Ovary (tissue), 10 donors: ENCODE measurements at places on chromosomes 3 and 15. TPM values are rescaled to one million over a fixed set of nuclear protein-coding genes. Genes with fewer than 3 reads are reported as not detected.

- H3K27ac ChIP-seq: no peak within 1 kb of the TSS
- H3K4me3 ChIP-seq: peak within 1 kb of the TSS; percentile 23
- H3K36me3 ChIP-seq: no peaks in the 10 kb centered on the region
- DNase-seq: peak; percentile 45
- peaks cover 13% of the 10 kb centered on the region for H3K4me1 ChIP-seq
These were observed at the start of gene CAMK2N2 for GRCh38 chr3:184261270-184261853. Gene CAMK2N2, minus strand, starts transcription at chr3:184261553. Its CDS starts 268 bp downstream, at chr3:184261285.

GRCh38 chr3:59558906-59559720 lies 509.3 kb upstream of the CFAP20DC start:
- no peak overlapping the region for H3K4me3 ChIP-seq
- H3K27ac ChIP-seq: no peak overlapping the region
- no peak for DNase-seq
- H3K27me3 ChIP-seq: no peaks in the 10 kb centered on the region
- H3K36me3 ChIP-seq: no peaks in the 10 kb centered on the region

- no peak for DNase-seq
- H3K4me3 ChIP-seq: peak overlapping the region; percentile 45
- no peak overlapping the region for H3K27ac ChIP-seq
These were observed 53.6 kb downstream of the FEZF2 start for GRCh38 chr3:62319570-62320243.

DNA sequence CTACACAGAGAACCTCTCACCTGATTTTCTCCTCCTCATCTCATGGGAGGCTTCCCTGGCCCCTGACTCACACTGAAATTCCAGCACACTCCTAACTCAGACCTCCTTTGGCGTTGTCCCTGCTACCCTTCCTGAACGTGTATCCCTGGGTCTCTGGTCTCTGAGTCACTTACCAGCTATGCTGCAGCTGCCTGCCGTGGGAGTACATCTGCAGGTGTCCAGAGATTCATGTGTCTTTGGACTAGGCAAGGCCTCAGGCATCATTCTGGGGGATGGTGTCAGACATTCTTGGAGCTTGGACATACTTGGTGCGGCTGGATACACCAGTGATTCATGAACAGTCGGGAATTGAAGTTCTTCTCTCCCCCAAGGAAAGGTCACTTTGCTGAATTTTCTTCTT lies 148.8 kb upstream of the TRIM42 start:
- DNase-seq: no peak
- H3K27ac ChIP-seq: no peak overlapping the region
- H3K36me3 ChIP-seq: no peaks in the 10 kb centered on the region
- H3K27me3 ChIP-seq: no peaks in the 10 kb centered on the region

- H3K4me1 ChIP-seq: peaks cover 5% of the 10 kb centered on the region
- peak within 1 kb of the TSS; percentile 57 for H3K4me3 ChIP-seq
- no peaks in the 10 kb centered on the region for H3K36me3 ChIP-seq
- H3K27ac ChIP-seq: peak within 1 kb of the TSS; percentile 80
These were observed at the start of gene ARHGAP31 for GRCh38 chr3:119293871-119294695. Gene ARHGAP31, plus strand, starts transcription at chr3:119294383. Its CDS starts 522 bp downstream, at chr3:119294905.

DNA sequence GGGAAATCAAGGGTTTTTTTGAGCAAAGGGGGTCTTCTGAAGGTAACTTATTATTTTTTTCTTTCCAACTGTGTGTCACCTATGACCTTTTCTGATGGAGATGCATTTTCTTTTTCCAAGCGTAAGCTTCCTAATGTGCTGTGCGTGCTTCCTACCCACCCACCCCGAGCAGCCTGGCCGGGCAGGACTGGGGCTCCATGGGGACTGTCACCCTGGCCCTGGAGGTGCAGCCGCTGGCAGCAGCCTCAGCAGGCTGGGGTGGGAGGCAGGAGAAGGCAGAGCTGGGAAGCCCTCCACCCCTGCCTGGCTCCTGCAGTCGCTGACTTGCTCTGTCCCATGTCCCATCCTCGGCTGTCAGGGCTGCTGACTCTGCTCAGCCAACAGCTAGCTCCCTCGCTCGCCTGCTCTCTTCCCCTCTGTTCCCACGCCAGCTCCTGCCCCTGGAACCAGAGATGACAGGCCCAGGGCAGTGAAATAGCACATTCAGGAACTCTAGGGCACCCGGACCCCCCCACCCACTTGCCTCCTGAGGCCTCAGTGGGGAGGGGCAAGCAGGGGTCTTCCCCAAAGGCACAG lies 21.4 kb downstream of the IDH2 start:
- H3K27me3 ChIP-seq: no peaks in the 10 kb centered on the region
- no peaks in the 10 kb centered on the region for H3K4me1 ChIP-seq
- no peak for DNase-seq
- no peak overlapping the region for H3K27ac ChIP-seq
- no peak overlapping the region for H3K4me3 ChIP-seq

SST gene
- 0.16 TPM for polyA plus RNA-seq

SQOR gene
- polyA plus RNA-seq: 35.1 TPM

DNA sequence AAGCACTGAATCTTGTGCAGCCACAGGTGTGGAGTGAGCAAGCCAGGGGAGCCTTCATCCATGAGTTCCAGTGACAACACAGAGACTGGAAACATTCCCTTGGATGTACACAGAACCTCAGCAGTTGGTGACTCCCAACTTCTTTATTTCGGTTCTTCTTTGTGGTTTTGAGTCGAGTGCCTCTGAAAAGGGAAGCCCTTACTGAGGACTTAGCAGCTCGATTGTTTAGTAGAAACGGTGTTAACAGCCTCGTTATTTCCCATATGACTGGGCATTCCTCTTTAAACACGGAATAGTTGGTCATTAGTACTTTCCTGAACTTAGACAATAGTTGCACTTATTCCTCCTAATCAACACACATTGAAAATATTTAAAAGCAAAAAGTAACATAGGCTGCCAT lies 7.7 kb downstream of the SLCO3A1 start:
- no peaks in the 10 kb centered on the region for H3K36me3 ChIP-seq
- no peak overlapping the region for H3K27ac ChIP-seq
- no peak overlapping the region for H3K4me3 ChIP-seq
- H3K27me3 ChIP-seq: no peaks in the 10 kb centered on the region

DNA sequence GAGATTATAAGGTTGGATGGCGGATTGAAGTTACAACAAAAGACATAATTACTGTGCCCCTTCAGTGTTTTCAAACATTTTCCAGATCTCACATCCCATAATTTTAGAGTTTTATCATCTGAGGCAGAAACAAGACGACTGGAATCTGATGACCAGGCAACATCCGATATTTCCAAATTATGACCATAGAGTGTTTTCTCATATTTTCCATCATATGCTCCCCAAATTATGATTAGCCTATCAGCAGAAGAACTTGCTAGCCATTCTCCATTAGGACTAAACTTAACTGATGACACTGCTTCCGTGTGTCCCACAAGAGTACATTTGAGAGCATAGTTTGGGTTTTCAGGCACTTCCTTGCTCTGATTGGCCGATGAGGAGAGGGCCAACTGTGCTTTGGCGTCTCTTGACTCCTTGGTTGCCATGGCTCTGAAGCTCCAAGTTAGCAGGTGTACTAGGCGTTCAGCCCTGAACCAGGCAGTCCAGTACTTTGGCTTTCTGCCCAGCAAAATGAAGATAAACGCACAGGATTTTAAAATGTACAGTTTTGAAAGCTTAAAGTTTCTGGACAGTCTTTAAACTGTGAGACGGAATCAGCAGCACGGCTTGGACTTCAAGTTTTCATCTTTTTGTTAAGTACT lies 638 bp downstream of the WDR5B start:
- no peaks in the 10 kb centered on the region for H3K27me3 ChIP-seq
- peak overlapping the region; percentile 85 for H3K27ac ChIP-seq
- peaks cover 5% of the 10 kb centered on the region for H3K4me1 ChIP-seq
- DNase-seq: no peak

DNA sequence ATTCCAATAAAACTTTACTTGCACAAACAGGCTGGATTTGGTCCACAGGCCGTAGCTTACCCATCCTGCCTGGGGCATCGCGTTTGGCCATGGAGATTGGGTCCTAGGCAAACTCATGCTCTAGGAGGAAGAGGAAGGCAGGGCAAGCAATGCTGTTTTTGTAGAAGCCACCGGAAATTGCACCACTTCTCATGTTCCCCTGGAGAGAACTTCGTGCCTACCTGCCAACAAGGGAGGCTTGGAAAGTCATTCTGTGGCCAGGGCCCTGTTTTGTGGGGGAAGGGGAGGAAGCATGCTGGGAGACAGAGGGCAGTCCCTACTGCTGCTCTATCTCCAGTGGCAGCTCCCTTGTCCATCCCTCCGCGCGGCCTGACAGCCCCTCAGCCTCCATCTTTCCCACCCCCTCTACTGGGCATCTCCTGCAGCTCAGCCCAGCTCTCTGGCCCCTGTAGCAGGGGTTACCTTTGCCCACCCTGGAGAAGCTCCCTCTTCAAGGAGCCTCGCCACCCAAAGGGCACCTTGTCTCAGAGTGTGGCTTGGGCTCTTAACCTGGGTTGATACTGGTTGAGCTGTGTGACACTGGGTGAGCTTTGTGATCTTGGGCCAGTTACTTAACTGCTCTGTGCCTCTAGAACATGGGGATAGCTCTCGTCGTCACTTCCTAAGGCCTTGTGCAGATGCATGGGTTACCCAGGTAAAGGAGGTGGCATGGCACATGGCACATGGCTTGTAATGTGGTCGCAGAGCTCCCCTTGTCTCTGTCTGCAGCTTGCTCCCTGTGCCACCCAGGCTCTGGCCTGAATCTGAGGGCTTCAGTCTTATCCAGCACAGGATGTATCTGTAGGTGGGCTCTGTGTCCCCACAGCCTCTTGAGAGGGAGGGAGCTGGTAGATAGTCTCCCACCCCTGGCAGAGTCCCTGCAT lies 6.1 kb downstream of the ABTB1 start:
- H3K4me1 ChIP-seq: no peaks in the 10 kb centered on the region
- H3K27me3 ChIP-seq: no peaks in the 10 kb centered on the region
- H3K36me3 ChIP-seq: no peaks in the 10 kb centered on the region
- DNase-seq: peak; percentile 11
- no peak overlapping the region for H3K4me3 ChIP-seq
- H3K27ac ChIP-seq: no peak overlapping the region

CPEB1 gene
- polyA plus RNA-seq: 6.7 TPM

GRCh38 chr3:169809230-169809795 lies 3.4 kb upstream of the LRRIQ4 start:
- H3K27me3 ChIP-seq: no peaks in the 10 kb centered on the region
- no peak overlapping the region for H3K27ac ChIP-seq
- no peaks in the 10 kb centered on the region for H3K36me3 ChIP-seq
- no peak for DNase-seq

GRCh38 chr3:46490338-46491084 lies 7.3 kb upstream of the RTP3 start:
- H3K36me3 ChIP-seq: no peaks in the 10 kb centered on the region
- H3K27ac ChIP-seq: no peak overlapping the region
- DNase-seq: no peak
- no peaks in the 10 kb centered on the region for H3K27me3 ChIP-seq

- no peak for DNase-seq
- H3K4me3 ChIP-seq: no peak overlapping the region
- no peaks in the 10 kb centered on the region for H3K36me3 ChIP-seq
- no peaks in the 10 kb centered on the region for H3K4me1 ChIP-seq
- H3K27me3 ChIP-seq: no peaks in the 10 kb centered on the region
- no peak overlapping the region for H3K27ac ChIP-seq
These were observed 23.2 kb downstream of the GPR176 start for GRCh38 chr15:39896846-39897245.

DNA sequence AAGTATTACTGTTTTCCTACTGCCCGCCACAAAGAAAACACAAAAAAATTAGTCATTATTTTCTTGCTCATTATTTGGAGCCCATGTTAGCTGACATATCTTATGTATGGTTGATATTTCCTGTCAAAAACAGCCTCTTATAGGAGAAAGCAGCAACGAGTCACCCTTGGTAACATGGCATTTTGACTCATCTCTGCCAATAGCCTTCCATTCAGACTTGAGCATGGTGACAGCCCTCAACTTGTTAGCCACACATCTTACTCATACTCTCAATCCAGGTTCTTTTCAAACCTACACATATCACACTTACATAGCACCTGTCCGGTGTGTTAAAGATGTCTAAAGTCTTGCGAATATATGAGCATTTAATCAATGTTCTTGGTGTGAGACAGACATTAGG lies 109.4 kb upstream of the SAMMSON start:
- no peak overlapping the region for H3K27ac ChIP-seq
- H3K36me3 ChIP-seq: no peaks in the 10 kb centered on the region
- no peak for DNase-seq
- no peaks in the 10 kb centered on the region for H3K27me3 ChIP-seq
- no peaks in the 10 kb centered on the region for H3K4me1 ChIP-seq

DNA sequence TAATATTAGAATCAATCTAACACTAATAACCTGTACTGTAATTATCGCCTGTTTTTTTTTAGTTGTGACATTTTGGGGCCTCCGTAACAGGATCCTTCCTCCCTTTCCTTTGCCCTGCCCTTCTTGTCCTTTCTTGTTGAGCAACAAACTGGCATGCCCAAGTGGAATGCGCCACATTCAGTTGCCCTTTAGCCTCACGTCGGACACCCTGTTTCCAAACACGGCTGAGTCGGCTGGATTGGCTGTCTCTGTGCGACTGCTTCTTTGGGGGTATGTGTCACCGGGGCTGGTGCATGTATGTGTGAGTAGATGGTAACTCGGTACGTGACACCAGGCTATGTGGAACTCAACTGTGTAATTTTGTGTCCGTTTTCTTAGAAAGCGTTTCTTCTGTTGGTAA lies 24.1 kb downstream of the TRAK1 start:
- no peaks in the 10 kb centered on the region for H3K36me3 ChIP-seq
- H3K27me3 ChIP-seq: no peaks in the 10 kb centered on the region
- DNase-seq: no peak
- H3K27ac ChIP-seq: no peak overlapping the region

PEAK1 gene
- polyA plus RNA-seq: 6.6 TPM

DNA sequence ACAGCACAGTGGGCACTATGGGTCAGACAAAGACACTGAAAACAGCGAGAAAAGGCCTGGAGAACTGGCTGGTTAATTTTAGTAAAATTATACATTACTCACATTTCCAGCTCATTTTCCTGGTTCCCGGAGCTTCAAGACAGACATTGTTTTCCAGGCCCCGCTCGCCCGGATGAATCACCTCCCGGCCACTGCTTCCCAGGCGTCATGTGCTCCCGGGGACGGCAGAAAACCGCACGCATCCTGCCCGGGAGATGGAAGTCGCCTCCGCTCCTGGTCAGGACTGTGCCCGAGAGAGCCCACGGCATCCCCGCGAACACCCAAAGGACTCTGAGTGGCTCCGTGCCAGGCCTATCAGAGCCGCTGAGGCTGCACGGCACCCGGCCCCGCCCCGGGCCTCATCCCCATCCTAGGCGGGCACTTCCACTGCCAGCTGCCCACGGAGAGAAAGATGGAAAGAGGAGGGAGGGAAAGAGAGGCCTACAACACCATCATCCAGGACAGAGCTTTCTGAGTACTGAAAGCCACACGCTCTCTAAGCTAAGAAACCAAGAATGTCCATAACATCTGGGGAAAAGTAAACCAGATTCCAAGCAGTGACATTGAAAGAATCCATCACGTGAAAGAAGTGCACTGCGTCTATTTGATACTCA lies 75.1 kb downstream of the VGLL4 start:
- peak overlapping the region; percentile 19 for H3K4me3 ChIP-seq
- H3K27ac ChIP-seq: peak overlapping the region; percentile 77
- H3K4me1 ChIP-seq: peaks cover 21% of the 10 kb centered on the region
- H3K27me3 ChIP-seq: no peaks in the 10 kb centered on the region

GRCh38 chr3:167887096-167887495 lies 151.6 kb downstream of the SERPINI1 start:
- no peaks in the 10 kb centered on the region for H3K4me1 ChIP-seq
- no peak overlapping the region for H3K27ac ChIP-seq
- DNase-seq: no peak
- H3K27me3 ChIP-seq: no peaks in the 10 kb centered on the region
- no peaks in the 10 kb centered on the region for H3K36me3 ChIP-seq

KNL1 gene
- polyA plus RNA-seq: 0.77 TPM

- DNase-seq: no peak
- H3K36me3 ChIP-seq: no peaks in the 10 kb centered on the region
- no peak overlapping the region for H3K4me3 ChIP-seq
- peaks cover 1% of the 10 kb centered on the region for H3K4me1 ChIP-seq
These were observed 14.3 kb downstream of the TPRG1 start for GRCh38 chr3:189186101-189186500.
